ENCODE measurements at places on chromosomes 3 and 15. TPM values are rescaled to one million over a fixed set of nuclear protein-coding genes. Genes with fewer than 3 reads are reported as not detected.

DNA sequence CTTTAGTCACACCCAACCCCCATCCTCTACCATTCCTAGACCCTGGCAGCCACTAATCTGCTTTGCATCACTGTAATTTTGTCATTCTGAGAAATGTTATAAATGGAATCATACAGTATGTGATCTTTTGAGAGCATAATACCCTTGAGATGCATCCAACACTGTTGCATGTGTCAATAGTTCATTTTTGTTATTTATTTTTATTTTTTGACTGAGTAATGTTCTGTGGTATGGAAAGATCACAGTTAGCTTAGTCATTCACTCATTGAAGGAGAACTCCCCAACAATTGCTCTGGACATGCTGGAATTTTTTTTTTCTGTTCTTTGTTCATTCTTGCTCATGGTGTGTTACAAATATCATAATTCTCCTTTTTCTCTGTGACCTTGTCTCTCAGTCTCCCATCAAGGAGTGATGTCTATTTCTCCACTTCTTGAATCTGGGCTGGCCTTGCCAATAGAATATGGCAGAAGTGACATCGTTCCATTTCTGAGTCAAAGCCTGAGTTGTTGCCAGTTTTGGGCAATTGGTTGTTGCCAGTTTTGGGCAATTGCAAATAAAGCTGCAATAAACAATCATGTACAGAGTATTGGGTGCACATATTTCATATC is 6.8 kb upstream of the ADPGK start:
- no peak for DNase-seq

Gene EPHA3
- not detected for total RNA-seq

DNA sequence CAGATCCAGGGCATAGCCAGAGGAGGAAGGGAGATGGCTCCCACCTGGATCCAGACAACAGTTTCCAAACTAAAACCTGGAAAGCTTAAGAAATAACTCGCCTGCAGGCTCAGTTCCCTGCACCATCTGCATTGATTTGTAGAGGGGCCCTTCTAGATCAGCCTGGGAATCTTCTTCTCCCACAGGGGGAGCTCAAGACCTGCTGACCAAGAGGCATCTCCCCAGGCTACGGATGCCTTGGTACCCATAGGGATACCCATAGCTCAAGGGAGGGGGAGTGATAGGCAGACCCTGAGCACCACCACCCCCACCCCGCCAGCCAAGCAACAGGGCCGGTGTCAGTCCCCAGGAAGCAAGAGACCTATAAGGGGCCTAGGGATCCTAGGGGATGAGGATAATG is 28.0 kb upstream of the DCLK3 start:
- DNase-seq = no peak

Gene MAGI1
- not detected for total RNA-seq

- DNase-seq = no peak
These were observed 94.6 kb upstream of the CTDSPL start for GRCh38 chr3:37766797-37767776.

- no peak for DNase-seq
These were observed 964.7 kb downstream of the ROBO2 start for GRCh38 chr3:78004571-78004970.

- DNase-seq = peak; percentile 81
These were observed 19.3 kb upstream of the NRROS start for GRCh38 chr3:196620161-196620604.

DNA sequence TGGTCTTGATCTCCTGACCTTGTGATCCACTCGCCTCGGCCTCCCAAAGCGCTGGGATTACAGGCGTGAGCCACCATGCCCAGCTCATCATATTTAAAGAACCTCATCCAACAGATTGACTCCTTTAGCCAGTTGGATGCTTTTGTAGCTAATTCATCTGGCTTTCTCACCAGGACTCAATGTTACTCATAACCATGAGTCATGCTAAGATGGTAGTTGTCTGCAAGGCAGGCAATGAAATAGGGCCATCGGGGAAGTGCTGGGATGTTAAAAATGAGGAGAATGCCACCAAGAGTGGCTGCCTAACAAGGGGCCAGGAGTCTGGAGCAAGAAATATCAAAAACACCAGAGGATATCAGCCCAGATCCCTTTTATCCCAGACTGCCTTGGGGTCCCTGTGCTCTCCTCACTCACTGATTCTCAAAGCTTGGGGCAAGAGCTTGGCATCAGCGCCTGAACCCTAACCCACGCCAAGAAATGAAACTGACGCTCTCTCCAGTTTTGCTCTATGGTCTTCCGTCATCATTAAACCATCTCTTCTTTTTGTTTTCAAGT is 7.4 kb upstream of the PCOLCE2 start:
- DNase-seq = no peak

DNA sequence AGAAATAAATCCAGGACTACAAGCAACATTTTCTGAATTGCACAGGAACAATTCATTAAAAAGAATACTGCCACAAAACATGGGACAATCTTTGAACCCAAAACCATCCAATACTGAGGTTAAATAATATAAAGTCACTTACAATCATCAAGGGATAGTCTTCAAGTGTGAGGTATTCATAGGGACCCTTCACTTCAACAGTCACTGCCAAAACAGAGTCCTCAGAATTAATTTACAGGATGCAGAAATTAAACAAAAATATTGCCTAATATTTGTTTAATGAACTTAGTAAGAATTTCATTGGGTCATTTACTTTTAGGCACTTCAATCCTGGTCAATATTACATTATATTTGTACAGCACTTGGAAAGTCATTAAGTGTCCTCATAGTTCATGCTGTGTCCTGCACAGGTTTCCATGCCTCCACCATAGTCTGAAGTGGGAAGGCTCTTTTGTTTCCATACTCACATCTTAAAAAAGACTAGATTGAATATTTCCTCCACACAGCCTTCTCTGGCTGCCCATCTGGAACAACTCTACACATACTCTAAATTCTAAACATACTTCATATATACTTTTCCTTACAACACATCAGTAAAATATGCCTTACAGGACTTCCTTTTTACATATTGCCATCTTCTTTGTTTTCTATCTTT is 31.6 kb upstream of the VPS39 start:
- no peak for DNase-seq

DNA sequence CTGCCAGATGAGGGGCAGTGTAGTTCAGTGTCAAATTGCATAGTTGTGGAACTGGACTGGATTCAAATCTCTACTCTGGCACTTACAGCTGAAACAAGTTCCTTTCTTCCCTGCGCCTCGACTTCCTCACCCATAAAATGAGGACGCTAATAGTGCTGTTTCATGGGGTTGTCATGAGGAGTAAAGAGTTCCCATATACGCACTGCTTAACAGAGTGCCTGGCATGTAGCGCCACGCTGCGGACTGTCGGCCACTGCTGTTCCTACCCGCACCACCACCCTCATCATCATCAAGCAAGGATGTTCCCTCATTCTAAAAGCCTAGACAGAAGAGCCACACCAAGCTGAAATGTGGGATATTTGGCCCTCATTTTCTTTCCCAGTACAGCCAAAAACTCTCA is 91.9 kb downstream of the CHDH start:
- DNase-seq = no peak

- no peak for DNase-seq
These were observed 88.7 kb downstream of the GABRG3 start for GRCh38 chr15:27059610-27060202.
